ENCODE measurements at places on chromosomes 2 and 18.

DNA sequence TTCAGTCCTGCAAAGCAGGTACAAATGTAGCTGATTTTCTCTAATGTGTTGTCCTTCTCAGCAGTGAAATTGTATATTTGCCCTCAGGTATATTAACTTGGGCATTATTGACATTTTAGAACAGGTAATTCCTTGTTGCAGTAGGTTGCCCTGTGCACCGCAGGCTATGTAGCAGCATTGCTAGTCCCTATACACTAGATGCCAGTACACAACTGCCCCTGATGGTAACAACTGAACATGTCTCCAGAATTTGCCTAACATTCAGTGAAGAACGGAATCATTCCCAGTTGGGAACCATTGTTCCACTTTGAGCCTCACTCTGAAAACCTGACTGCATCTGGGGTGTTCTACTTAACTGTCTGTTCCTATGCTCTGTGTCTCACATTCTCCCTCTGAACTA, 23.1 kb upstream of the TFPI start:
- no peaks in the 10 kb centered on the region for H3K27me3 ChIP-seq
- no peak overlapping the region for H3K27ac ChIP-seq
- H3K36me3 ChIP-seq: peaks cover 4% of the 10 kb centered on the region
- H3K4me1 ChIP-seq: peaks cover 23% of the 10 kb centered on the region

GRCh38 chr2:203775684-203776083, 69.2 kb downstream of the CD28 start:
- no peak overlapping the region for H3K4me3 ChIP-seq
- no peaks in the 10 kb centered on the region for H3K4me1 ChIP-seq
- H3K36me3 ChIP-seq: no peaks in the 10 kb centered on the region
- no peak for DNase-seq
- H3K27ac ChIP-seq: no peak overlapping the region
- no peaks in the 10 kb centered on the region for H3K27me3 ChIP-seq

- DNase-seq: no peak
- no peak overlapping the region for H3K27ac ChIP-seq
- no peak overlapping the region for H3K4me3 ChIP-seq
- H3K4me1 ChIP-seq: no peaks in the 10 kb centered on the region
- no peaks in the 10 kb centered on the region for H3K36me3 ChIP-seq
Observed at GRCh38 chr2:158837645-158838044, 42.5 kb downstream of the DAPL1 start.

DNA sequence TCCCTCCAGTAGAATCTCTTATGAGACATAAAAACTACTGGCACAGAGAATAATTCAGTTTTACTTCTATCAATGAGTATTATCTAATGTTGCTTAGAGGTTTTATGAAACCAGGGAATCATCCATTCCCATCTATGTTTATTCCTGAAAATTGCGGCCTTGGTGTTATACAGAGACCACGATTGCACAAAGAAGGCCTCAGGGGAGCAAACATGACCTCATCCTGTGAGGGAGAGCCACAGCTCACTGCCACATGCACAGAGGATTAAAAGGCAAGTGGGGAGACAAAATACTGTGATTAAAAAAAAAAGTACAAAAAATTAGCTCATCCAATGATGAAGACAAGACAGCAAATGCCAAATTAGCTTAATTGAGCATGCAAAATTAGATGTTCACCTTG, 111.8 kb upstream of the SLC35G4 start:
- DNase-seq: no peak
- H3K4me1 ChIP-seq: peaks cover 57% of the 10 kb centered on the region
- H3K4me3 ChIP-seq: no peak overlapping the region
- H3K27ac ChIP-seq: no peak overlapping the region
- H3K36me3 ChIP-seq: no peaks in the 10 kb centered on the region

DNA sequence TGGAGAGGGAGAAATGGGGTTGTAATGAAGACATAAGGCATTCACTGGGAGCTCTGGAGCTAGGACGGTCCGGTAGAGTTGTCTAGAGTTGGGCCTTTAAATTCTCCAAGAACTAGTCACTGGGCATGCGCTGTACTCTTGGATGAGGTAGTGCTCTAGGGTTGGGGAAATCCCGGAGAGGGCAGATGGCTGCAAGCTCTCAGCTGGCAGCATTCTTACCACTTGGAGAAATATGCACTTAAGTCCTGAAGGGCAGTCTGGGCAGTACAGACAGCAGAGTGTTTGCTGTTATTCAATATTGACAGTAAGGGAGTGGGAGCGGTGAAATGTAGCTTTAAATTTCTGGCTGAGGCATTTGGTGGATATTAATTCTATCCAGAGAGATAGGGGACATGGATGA, 214.6 kb downstream of the RDH14 start:
- H3K4me1 ChIP-seq: no peaks in the 10 kb centered on the region
- DNase-seq: no peak
- H3K27me3 ChIP-seq: no peaks in the 10 kb centered on the region

DNA sequence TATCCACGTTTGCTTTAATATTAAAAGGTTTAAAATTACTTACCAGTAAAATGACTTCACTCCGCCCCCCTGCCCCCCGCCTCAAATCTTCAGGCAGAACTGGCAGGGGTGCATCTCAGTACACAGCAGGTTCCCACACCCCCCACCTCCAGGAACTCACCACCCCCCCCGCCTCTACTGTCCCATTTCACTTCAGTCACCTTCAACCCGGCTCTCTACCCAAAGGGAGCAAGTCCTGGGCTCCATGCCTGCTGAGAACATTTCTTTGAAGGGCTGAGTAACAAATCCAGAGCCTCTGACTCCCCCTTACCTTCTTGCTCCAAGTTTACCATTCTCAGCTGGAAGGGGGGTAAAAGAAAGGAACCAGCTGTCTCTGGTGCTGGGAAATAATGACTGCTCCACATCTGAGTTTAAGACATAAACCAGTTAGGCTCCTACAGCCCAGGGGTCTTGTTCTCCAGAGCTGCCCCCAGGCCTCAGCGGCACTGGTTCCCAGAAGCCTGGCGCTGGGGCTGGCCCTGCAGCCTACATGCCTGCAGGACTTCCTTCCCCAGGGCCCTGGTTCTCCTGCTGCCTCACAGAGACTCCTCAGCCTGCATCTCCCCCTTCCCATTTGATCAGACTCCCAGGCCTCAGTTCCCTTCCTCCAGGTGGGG, 42.8 kb downstream of the DNMT3A start:
- no peak overlapping the region for H3K27ac ChIP-seq
- no peaks in the 10 kb centered on the region for H3K36me3 ChIP-seq
- H3K4me3 ChIP-seq: no peak overlapping the region
- no peaks in the 10 kb centered on the region for H3K27me3 ChIP-seq
- peaks cover 26% of the 10 kb centered on the region for H3K4me1 ChIP-seq
- DNase-seq: no peak

- DNase-seq: no peak
- no peaks in the 10 kb centered on the region for H3K27me3 ChIP-seq
- H3K36me3 ChIP-seq: no peaks in the 10 kb centered on the region
- H3K4me1 ChIP-seq: no peaks in the 10 kb centered on the region
- H3K27ac ChIP-seq: no peak overlapping the region
Observed at GRCh38 chr18:60110836-60111235, 211.0 kb downstream of the PMAIP1 start.

GRCh38 chr2:96549967-96550786, 13.6 kb downstream of the ARID5A start:
- peaks cover 11% of the 10 kb centered on the region for H3K36me3 ChIP-seq
- no peak overlapping the region for H3K27ac ChIP-seq
- no peaks in the 10 kb centered on the region for H3K27me3 ChIP-seq
- peaks cover 7% of the 10 kb centered on the region for H3K4me1 ChIP-seq
- no peak for DNase-seq
- no peak overlapping the region for H3K4me3 ChIP-seq

DNA sequence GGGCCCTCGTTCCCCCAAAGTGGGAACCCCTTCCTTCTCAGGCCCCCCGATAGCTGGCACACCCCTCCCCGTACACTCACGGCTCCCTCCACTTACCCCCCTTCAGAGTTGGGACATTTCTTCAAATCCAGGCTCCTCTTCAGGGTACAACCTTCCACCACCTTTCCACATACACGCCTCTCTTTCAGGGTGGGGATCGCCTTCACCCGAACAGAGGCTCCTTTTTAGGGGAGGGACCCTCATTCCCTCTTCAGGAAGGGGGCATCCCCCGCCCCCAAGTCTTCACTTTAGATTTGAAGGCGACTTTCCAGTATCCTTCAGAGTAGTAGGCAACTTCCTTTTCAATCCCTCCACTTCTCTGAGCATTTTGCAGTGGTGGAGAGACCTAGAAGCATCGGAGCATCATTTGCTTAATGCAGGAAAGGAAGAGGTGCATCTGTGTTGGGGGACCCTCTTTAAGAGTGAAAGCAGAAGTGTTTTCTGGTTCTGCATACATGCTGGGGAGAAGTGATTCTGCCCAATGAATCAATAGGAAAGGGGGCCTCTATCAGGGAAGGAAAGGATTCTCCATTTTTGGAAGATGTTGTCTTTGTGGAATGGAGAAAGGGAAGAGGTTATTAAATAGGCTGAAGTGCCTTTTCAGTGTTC, 845 bp downstream of the EML4 start:
- H3K4me3 ChIP-seq: no peak overlapping the region
- no peaks in the 10 kb centered on the region for H3K27me3 ChIP-seq
- H3K4me1 ChIP-seq: peaks cover 3% of the 10 kb centered on the region
- H3K36me3 ChIP-seq: no peaks in the 10 kb centered on the region

DNA sequence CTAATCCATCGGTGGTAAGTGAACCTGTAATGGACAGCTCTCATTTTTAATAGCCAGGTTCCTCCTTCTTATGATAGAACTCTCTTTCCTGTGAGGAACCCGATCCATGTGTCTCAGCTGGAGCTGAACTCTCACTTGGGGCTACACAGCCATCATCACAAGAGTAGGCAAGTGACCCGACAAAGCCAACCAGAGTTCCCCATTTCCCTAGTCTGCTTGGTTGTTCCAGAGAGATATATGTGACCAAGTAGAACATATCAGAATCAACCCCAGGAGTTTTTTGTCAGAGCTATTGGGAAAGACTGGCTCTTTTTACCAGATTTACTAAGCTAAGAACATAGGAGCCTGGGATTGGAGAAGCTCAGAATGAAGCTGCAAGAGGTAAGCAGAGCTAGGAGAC, 14.6 kb upstream of the HNRNPLL start:
- H3K4me3 ChIP-seq: no peak overlapping the region
- H3K27ac ChIP-seq: no peak overlapping the region
- no peaks in the 10 kb centered on the region for H3K36me3 ChIP-seq
- H3K4me1 ChIP-seq: no peaks in the 10 kb centered on the region
- no peaks in the 10 kb centered on the region for H3K27me3 ChIP-seq
- no peak for DNase-seq

GRCh38 chr18:32373995-32374394, 96.7 kb downstream of the GAREM1 start:
- H3K4me3 ChIP-seq: no peak overlapping the region
- H3K4me1 ChIP-seq: no peaks in the 10 kb centered on the region
- H3K36me3 ChIP-seq: peaks cover 2% of the 10 kb centered on the region
- H3K27ac ChIP-seq: no peak overlapping the region
- H3K27me3 ChIP-seq: no peaks in the 10 kb centered on the region
- DNase-seq: no peak

GRCh38 chr2:226661789-226662545, 137.7 kb downstream of the IRS1 start:
- H3K4me1 ChIP-seq: peaks cover 18% of the 10 kb centered on the region
- H3K36me3 ChIP-seq: no peaks in the 10 kb centered on the region
- no peak overlapping the region for H3K27ac ChIP-seq
- no peak for DNase-seq
- H3K27me3 ChIP-seq: no peaks in the 10 kb centered on the region
- no peak overlapping the region for H3K4me3 ChIP-seq

DNA sequence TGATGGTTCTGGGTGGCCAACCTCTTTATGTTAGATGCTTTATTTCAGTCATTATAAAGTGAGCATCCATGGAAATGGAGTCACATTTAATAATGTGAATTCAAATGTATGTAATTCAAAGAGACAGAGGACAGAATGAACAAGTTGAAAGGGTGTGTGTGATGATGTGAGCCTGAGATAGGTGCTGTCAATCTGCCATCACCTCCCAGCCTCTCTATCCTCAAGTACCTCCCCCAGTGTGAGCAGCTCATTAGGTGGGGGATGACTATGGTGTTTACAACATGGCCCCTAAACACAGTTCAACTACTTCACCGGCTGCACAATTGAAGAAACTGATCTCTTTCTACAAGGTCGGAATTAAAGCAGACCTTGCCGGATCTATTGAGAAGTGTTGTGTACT, 74.7 kb upstream of the IGFBP5 start:
- H3K27ac ChIP-seq: peak overlapping the region; percentile 72
- H3K36me3 ChIP-seq: peaks cover 6% of the 10 kb centered on the region
- H3K27me3 ChIP-seq: no peaks in the 10 kb centered on the region
- no peak overlapping the region for H3K4me3 ChIP-seq
- DNase-seq: no peak
- peaks cover 53% of the 10 kb centered on the region for H3K4me1 ChIP-seq

DNA sequence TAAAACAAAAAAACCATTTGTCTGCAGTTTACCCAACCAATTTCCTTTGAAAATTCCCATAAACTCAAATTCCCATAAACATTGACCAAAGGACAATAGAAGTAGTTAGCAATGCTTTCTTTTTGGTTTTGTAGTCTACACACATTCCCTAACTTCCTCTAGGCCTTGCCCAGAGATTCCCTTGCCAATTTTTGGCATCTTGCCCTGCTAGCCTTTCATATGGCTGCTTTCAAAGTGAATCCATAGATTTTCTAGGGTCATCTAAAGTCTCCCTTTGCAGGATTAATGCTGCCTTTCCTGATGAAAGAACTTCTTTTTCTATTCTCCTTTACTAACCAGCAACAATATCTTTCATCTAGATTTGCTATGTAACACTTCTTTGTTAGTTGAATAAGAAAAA, 33.4 kb downstream of the THSD7B start:
- H3K27ac ChIP-seq: no peak overlapping the region
- H3K27me3 ChIP-seq: peaks cover 16% of the 10 kb centered on the region
- H3K4me1 ChIP-seq: no peaks in the 10 kb centered on the region
- H3K4me3 ChIP-seq: no peak overlapping the region
- no peak for DNase-seq

GRCh38 chr2:135573620-135574019, 42.3 kb downstream of the R3HDM1 start:
- DNase-seq: no peak
- H3K27me3 ChIP-seq: no peaks in the 10 kb centered on the region
- H3K27ac ChIP-seq: no peak overlapping the region
- H3K4me1 ChIP-seq: no peaks in the 10 kb centered on the region
- H3K4me3 ChIP-seq: no peak overlapping the region

- no peaks in the 10 kb centered on the region for H3K27me3 ChIP-seq
- no peak for DNase-seq
- no peak overlapping the region for H3K27ac ChIP-seq
Observed at GRCh38 chr2:159380685-159381239, 94.3 kb upstream of the WDSUB1 start.
